ENCODE measurements at places on chromosomes 5 and 9. TPM values are rescaled to one million over a fixed set of nuclear protein-coding genes. Genes with fewer than 3 reads are reported as not detected.

The NKD2 gene
- 19.7 TPM for polyA plus RNA-seq

The MARCHF6 gene
- 177 TPM for polyA plus RNA-seq

The ADGRD2 gene
- 26.1 TPM for polyA plus RNA-seq

The STK32A gene
- polyA plus RNA-seq, result 19.6 TPM

The ANKRD34B gene
- 2.8 TPM for polyA plus RNA-seq
